ENCODE measurements at places on chromosomes 7 and 10. TPM values are rescaled to one million over a fixed set of nuclear protein-coding genes. Genes with fewer than 3 reads are reported as not detected.

Gene ABCF2
- 35.9 TPM for total RNA-seq

Gene SPDYE2
- total RNA-seq, result not detected

Gene UCMA
- total RNA-seq, result not detected

Gene TNS3
- 65.7 TPM for total RNA-seq

- no peak for DNase-seq
Measured at GRCh38 chr10:73786512-73786885, 1.1 kb downstream of the ZSWIM8 start.

- DNase-seq, result no peak
Measured at GRCh38 chr10:108375691-108376090, 1211.2 kb upstream of the SORCS1 start.

Gene NFKB2
- 50.4 TPM for total RNA-seq

DNA sequence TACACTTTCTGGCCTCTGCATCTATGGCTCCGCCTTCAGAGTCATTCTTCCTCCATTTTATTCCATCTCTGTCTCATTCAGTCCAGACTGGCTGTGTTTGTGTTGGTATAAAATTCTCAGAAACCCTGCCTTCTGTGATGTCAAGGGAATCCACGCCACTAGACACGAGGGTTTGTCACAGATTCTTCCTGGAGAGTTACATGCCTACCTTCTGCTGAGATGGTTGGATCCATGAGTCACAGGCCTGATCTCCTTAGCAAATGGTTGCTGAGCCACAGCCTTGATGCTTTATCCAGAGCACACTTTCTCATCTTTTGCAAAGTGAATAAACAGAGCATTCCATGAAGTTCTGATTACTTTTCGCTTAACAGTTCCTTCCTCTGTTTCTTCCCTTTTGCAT, 35.9 kb upstream of the TSPAN33 start:
- no peak for DNase-seq

Gene PTER
- total RNA-seq, result 7.4 TPM

Gene NPC1L1
- total RNA-seq, result not detected

Gene GCK
- 1.3 TPM for total RNA-seq

Gene GDF2
- not detected for total RNA-seq

DNA sequence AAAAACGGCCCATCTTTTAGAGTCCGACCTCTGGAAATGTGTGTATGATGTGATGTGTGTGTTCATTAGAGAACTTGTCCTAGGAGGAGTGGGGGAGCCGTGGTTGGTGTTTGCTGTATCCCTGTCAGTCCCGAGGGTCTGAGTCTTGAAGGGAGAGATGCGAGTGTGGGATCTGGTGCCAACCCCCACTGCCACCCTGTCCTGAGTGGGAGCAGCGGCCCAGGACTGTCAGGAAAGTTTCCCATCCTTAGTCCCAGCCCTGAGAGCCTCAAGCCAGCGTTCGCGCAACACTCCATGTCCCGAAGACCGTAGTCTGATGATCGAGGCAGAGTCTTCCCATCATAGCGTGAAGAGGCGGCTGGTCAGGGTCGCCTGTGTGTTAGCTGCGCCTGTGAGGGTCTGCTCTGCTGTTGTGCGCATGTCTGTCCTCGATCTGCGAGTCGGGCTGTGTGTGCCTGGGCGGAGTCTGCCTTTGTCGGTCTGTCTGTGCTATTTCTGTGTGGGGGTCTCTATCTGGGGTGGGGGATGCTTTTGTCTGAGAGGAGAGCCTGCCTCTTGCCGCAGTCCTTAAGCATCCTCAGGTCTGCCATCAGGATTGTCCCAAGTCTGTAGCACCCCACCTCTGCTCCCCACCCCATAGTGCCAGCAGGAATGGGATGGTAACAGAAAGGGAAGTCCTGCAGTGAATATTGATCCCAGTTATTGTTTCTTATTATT, 514 bp upstream of the CHAT start:
- DNase-seq, result no peak

DNA sequence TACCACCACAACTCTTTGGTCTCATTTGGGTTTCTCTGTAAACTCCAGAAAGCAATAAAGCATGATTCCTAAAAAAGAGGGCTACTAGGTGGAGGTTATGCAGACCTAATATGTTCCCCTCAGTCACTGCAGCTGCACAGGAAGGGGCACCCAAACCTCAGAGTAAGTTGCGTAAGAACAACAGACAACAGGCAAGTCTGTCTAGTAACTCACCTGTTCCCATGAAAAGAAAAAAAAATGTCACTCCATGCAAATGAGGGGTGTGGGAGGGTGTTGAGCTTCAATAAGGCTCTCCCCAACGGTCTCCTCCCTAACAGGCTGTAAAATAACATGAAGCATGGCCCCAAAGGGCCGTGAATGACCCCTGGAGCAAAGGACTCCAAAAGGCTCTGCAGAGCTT, 461.4 kb downstream of the KCNMA1 start:
- DNase-seq, result no peak

GRCh38 chr10:31962826-31963588, 34.4 kb upstream of the ARHGAP12 start:
- no peak for DNase-seq

- no peak for DNase-seq
Measured at GRCh38 chr7:157396316-157397035, 59.7 kb downstream of the DNAJB6 start.

- peak; percentile 72 for DNase-seq
Measured at GRCh38 chr10:11165591-11166543, 148.2 kb downstream of the CELF2 start.

Gene PON1
- not detected for total RNA-seq

DNA sequence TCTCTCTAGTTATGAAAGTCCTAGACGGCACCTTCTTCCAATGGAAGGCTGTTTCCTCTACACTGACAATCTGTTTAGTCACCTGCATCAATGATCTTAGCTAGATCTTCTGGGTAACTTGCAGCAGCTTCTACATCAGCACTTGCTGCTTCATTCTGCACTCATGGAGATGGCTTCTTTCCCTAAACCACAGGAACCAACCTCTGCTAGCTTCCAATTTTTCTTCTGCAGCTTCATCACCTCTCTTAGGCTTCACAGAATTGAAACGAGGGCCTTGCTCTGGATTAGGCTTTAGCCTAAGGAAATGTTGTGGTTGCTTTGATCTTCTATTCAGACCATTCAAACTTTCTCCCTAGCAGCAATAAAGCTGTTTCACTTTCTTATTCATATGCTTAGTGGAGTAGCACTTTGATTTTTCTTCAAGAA, 24.6 kb downstream of the NAMPT start:
- no peak for DNase-seq

Gene NEUROD6
- total RNA-seq, result not detected

DNA sequence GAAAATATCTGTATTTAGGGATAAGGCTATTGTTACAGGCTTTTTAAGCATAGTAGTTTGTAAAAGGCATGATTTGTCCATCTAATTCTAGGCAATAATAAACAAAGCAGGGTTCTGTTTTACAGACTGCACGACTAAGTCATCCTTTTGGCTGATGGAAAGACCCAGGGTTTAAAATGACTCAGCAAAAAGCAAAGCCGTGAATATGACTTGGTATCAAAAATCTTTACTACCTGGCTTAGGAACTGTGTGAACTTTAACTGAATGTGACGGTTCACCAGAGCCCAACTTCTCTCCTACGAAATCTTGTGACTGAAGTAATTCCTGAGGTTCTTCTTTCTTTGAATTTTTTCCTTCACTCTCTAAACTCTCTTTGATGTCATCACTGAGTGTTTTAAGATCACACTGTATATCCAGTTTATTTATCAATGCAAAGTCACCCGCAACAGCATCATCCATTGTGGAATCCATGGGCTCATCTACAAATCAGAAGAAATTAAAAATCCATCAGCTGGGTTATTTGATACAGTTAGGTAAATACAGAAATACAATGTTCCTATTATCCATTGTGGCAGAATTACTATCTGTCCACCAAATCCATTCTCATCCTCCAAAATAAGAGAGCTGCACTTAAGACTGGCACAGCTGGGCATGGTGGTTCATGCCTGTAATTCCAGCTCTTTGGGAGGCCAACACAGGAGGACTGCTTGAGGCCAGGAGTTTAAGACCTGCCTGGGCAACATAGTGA, 17.0 kb downstream of the ATE1 start:
- no peak for DNase-seq
